NCI-H1092 (cell line): ENCODE measurements at places on chromosomes 12 and 14.
A peak's percentile ranks its signal among the peaks of the same experiment; 100 is the strongest.

GRCh38 chr12:17060260-17060659 lies 454.3 kb upstream of the LMO3 start:
- DNase-seq: no peak

DNA sequence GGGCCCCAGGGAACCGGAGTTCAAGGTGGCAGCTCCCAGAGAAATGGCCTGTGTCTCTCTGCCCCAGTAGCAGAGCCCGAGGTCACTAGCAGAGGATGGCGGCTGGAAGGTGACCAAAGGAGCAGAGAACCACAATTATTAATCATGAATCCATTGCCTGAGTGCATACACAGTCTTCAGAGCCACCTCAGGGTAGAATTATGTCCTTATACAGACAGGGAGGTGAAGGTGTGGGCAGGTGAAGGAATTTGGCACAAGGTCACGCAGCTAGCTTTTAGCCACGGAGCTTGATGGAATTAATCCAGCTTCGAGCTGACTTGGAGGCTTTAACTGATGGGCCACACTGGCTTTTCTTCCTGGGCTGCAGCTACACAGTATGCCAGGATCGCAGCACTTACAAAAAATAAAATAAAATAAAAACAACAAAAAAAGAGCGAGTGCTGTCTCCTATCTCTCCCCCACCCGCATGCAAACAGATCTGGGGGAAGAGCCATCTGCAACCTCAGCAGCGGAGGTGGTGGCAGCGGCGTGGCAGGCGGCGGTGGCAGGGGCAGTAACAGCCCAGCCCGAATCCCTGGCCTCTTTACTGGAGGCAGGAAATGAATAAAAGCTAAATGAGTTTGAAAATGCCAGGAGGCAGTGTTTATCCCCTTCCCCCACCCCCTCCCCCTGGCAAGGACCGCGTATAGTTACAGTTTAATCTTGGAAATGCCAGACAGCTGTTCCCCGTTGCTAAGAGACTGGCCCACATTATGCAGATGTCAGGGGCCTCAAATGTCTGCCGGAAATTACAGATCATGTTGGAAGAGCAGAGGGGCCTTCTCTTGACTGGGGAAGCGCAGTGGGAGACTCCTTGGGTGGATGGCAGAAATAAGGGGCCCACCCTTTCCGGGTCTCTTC lies 93.5 kb downstream of the LRRC74A start:
- peak; percentile 85 for DNase-seq

GRCh38 chr14:37579274-37579673 lies 15.8 kb downstream of the FOXA1 start:
- no peak for DNase-seq

DNA sequence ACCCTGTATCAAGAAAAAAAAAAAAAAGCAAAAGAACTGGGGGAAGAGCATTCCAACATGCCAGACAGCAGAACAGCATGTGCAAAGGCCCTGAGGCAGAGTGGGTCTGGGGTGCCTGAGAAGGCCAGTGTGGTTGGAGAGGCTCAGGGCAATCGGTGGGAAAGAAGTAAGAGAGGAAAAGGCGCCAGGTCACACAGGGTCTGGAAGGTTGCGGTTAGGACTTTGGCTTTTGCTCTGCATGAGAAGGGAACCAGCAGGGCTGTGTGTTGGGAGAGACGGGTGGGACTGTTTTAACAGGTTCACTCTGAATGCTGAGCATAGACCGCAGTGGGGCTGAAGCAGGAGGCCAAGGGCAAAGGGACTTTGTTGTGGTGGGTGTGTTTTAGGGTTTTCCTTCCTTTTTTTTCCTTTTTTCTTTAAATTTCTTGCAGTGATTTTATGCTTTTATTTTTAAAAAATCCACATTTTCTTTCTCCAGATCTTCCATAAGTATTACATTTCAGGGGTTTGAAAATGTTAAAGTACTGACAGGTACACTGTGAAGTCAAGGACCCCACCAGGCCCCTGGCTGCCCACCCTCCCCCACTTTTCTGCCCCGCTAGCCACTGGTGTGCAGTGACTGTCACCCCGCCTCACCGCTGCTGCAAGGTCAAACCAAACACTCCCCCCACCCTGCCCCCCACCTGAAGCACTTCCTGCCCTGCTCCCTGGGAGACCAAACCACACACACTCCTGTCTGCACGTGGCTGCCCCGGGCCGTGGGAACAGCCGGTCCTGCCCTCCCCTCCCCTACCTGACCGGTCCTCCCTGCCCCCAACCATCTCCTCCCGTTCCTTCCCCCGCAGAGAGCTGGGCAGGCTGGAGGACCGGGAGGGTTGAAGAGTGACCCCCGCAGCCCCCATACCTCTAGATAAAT lies 30.0 kb downstream of the DTX1 start:
- no peak for DNase-seq

DNA sequence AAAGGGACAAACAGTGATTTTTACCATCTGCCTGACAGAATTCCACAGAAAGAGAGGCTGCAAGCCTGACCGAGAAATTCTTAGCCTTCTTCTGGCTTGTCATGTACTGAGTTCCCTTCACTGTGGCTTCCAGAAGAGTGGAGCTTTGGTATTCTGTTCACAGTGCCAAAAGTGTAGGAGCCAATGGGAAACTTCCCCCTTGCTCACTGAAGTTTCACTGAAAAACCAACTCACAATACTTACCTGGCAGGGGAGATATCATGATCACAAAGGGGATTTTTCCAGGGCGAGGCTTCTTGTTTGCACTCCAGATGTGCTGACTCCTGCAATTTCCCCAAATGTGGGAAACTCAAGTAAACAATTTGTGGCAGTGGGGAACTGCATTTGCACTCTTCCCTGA lies 31.7 kb upstream of the MMP19 start:
- DNase-seq: no peak
